ENCODE measurements at places on chromosomes 13 and 19.

DNA sequence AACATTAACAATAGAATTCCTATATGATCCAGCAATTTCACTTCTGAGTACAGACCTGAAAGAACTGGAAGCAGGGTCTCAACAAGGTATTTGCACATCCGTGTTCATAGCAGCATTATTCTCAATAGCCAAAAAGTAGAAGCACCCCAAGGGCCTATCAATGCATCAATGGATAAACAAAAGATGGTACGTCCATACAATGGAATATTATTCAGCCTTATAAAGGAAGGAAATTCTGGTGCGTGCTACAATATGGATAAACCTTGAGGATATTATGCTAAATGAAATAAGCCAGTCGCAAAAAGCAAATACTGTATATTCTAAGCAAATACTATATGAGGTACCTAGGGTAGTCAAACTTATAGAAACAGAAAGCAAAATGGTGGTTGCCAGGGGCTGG lies 30.8 kb upstream of the CEBPA start:
- no peak for DNase-seq

DNA sequence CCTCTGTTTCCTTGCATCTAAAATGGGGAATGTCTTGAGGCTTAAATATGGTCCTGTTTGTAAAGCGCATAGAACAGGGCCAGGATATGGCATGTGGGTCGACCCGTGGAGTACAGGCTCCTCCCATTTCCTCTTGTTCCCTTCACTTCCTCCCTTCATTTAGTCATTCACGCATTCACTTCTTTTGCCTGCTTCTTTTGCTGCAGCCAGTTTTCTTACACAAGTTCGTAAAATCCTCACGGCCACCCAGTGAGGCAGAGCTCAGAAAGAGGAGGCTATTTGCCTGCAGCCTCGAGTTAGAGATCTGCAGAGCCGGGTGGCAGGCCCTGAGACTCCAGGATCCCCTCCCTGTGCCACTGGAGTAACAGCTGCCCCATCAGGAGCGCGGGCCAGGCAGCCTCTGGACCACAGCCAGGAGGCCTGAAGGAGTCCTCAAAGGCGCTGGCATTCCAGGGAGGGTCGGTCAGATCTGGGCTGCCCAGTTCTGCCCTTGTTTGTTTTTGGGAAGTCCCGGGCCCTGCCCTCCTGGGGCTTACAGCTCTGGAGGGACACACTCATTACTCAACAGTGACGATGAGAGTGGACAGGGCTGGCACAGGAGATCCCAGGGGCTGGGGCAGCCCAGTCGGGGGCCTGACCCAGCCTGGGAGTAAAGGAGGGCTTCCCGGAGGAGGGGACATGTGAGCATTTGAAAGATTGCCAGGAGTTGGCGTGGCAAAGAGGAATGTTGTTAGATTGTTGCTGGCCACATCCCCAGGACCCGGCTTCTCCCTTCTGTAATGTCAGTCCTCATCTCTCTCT lies 4.6 kb downstream of the PPP5C start:
- DNase-seq = no peak

- no peak for DNase-seq
Observed at GRCh38 chr13:49563516-49563915, 21.8 kb downstream of the RCBTB1 start.

DNA sequence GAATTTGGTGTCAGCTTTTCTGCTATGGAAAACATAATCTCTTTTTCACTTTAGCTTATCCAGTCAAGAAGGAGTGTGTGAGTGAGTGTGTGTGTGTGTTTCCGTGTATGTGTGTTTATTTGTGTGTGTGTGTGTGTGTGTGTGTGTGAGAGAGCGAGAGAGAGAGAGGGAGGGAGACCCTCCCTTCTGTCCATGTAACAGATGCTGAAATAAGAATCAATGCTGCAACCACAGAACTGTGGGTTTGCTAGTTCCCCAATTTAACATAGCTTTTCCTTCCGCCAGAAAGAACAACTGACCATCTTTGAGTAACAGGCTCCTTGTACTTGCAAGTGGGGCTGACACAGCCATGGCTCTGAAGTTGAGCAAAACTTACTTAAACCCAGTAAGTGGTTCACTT lies 5.2 kb downstream of the LCP1 start:
- no peak for DNase-seq

DNA sequence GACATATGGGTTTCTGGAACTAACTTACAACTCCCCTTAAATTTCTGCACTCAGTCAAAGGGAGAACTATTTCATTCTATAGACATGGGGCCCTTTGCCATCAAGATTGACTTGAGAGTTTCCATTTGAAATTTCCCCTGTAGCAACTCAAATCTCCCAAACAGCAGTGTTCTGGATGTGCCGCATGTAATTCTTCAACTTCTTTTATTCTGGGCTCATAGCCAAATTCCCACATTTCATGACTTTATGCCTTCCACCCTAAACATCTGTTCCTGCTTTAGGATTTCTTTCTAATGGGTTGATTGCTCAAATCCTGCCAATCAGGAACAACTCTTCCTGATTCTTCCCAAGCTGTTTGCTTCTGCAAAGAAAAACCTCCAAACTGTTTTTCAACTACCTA lies 336.0 kb downstream of the TBC1D4 start:
- DNase-seq = no peak

DNA sequence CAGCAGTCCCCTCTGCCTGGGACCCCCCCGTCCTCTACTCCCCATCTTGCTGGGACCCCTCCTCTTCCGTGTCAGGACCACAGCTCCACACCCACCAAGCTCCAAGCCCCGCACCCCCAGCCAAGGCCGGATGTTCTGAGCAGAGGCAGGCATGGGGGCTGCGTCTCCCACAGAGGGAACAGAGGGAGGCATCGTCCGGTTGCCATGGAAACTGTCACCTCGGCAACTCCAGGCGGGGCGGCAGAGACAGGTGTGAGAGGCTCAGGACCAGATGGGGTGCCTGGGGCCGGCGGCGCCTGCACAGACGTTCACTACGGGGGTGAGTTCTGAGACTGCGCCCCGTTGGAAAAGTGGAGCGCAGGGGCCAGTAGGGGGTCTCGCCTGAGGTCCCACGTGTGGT lies 5.4 kb downstream of the RNU6-9 start:
- no peak for DNase-seq

GRCh38 chr13:59480396-59481259 lies 683.1 kb downstream of the DIAPH3 start:
- no peak for DNase-seq

- no peak for DNase-seq
Observed at GRCh38 chr19:1261798-1262622, 7.1 kb upstream of the CIRBP start.
